NCI-H1694 (cell line): ENCODE measurements at places on chromosomes 5 and 9.

- DNase-seq: no peak
Measured at GRCh38 chr9:124140941-124141568, 116.7 kb upstream of the NEK6 start.

GRCh38 chr5:81971111-81971711 is 612 bp upstream of the ATG10 start:
- peak; percentile 36 for DNase-seq

GRCh38 chr9:70576116-70576515 is 161.7 kb upstream of the KLF9 start:
- DNase-seq: no peak

DNA sequence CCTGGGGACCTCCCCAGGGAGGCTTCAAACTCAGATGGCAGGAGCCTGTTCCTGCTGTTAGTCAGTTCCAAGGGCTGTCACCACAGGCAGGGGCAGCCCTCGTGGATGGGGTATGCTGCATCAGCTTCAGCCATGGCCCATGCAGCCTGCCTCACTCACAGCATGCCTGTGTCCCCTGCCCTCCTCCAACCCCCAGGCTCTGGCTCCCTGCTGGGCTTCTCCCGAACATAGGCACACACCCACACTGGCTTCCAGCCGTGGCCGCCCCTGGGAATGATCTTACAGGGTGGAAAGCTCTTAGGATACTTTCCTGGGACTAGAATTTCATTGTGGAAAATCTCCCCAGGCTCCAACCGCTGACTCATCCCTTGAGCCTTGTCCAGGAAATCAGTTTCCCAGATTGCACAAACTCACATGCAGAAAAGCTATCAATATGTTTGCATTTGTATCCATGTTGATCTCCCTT is 163.8 kb downstream of the SEC61B start:
- DNase-seq: no peak

GRCh38 chr5:172904643-172905345 is 54.4 kb upstream of the RPL26L1 start:
- DNase-seq: no peak

DNA sequence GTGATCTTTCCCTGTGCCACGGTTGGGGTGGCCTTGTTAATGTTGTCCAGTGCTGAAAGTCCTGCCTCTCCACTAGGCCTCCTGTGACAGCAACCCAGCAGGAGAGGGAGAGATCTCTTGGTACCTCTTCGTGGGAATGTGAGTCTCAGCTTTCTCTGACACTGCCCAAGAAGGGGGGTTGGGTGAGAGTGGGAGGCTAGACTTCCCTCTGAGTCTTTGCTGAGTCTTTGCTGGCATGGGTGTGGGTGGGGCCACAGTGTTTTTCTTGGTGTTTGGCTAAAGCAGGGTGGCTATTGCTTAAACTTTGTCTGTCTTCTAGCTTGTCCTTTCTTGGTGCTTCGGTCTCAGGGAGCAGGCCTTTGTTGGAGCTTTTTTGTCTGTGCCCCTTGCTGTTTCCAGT is 145.6 kb downstream of the GNA14 start:
- DNase-seq: no peak

- no peak for DNase-seq
Measured at GRCh38 chr5:126810596-126811380, 33.9 kb downstream of the LMNB1 start.

GRCh38 chr5:115333164-115333563 is 36.7 kb upstream of the CCDC112 start:
- no peak for DNase-seq

GRCh38 chr9:107279086-107279485 is 4.0 kb upstream of the RAD23B start:
- DNase-seq: no peak

GRCh38 chr5:125484272-125484741 is 737.9 kb upstream of the ZNF608 start:
- DNase-seq: no peak

DNA sequence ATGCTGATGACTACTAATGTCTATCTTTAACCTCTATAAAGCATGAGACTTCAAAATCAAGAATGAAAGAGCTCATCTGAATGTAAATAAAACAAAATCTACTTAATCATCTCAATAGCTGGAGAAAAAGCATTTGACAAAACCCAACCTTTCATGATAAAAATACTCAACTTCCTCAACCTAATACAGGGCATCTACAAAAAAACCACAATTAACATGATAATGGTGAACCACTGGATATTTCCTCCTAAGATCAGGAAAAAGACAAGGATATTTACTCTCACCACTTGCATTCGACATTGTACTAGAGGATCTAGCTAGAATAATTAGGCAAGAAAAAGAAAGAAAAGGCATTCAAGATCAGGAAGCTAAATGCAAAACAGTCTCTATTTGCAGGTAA is 49.3 kb downstream of the FAM169A start:
- DNase-seq: no peak

GRCh38 chr9:112377684-112378327 is 2.1 kb upstream of the HSDL2 start:
- no peak for DNase-seq

DNA sequence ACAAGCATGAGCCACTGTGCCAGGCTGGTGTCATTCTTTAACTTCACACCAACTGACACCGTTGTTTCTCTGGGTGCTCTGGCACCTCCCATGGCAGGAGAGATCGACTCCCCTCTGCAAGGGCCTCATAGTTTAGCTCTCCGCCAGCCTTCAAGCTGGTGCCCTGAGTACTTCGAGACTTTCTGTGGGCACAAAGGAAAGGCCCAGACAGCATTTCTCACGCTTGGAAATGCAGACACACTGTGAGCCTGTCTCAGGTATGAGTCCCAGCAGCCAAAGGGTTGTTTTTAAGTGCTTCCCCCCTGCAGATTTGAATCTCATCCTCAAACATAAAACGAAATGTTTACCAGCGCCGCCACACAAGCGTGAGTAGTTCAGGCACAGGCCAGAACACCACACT is 11.1 kb upstream of the TCF7 start:
- DNase-seq: no peak

DNA sequence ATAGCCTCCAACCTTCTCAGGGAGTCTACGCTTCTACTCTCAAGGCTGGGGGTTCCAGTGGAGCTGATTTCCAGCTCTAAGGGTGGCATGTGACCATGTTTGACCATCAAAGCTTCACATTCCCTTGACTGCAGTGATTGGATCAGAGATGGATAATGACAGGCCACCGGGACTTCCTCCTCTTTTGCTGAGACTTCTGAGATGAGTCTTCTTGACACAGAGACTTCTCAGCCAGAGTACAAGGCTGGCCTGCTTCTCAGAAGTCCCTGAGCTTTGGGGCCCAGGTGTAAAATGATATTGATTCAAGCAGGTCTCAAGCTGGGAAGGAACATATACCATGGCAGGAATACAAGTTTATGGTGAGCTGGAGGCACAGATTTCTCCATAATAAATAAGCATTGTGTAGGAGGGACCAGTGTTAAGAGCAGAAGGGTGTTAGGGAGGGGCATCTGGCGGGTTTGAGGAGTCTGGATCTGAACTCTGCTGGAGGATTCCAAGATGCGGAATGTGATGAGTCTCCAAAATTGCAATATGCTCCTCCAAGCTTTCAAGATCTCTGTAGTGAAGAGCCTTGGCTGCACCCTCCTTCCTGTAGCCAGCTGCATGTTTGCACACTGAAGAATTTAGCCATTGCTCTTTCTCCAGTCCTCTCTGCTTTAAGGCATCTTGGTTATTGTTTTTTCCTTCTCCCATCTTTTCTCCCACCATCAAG is 41.7 kb upstream of the HSD17B4 start:
- no peak for DNase-seq

- DNase-seq: no peak
Measured at GRCh38 chr5:173321886-173322285, 6.3 kb downstream of the STC2 start.

DNA sequence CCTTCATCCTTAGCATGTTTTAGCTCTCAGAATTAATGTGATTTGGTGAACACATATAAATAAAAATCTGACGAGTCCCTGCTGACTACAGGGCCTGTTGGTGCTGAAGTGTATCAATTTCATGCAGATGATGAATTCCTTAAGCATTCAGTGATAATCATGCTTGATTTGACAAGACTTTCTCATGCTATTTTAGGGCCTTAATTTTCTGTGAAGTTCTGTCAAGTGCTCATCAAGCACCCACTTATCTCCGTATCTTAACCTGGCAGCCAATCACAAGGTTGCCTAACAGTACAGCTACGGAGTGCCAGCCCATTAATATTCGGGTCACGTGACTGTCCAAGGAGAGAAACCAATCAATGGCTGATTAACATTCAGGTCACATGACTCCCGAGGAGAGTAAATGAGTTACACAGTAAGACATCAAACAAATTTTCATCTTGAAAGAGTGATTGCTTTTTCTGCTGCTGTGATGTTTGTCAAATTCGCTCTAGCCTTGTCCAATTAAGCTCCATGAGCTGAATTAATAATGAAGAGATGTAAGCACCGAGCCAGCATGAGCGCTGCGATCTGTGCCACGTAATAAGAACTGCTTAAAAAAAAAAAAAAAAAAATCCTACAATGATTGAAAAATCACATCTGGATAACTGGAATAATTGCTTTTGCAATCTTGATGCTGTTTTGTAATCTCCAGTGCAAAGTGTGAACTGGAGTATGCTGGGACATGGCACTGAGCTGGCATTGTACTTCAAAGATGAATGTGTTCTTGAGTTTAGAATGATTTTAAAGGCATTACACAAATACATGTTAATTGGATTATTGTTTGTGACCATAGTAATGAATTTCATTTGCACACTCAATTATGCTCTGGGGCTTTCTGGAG is 104.3 kb upstream of the SPATA31D4 start:
- DNase-seq: no peak

DNA sequence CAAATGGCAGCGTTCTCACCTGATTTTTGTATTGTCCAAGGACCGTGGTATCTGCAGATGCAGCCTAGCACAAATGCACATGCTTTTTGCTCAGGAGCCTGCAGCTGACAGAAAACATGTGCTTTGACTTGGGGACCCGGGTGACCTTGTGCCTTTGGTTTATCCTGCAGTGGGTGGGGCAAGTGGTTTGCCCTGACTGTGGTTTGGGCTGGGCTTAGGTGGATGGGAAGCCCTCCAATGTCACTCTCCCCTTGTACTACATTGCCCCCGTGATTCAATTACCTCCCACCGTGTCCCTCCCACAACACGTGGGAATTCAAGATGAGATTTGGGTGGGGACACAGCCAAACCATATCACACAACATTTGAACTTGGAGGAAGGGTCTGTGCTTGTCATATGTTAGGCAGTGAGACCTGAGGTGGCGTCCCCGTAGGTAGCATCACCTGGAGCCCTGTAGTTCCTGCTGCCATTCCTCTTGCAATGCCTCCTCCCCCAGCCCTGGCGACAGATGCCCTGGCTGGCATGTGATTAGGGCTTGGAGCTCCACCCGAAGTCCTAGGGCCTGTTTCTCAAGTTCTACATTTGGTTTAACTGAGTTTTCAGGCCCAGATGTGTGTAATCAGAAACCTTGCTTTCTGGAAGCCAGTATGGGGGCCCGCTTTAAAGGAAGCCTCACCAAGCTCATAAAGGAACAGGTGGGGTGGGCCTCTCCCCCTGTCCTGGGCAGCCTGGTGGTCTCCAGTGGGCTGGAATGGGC is 2.1 kb downstream of the ANKRD33B start:
- no peak for DNase-seq

DNA sequence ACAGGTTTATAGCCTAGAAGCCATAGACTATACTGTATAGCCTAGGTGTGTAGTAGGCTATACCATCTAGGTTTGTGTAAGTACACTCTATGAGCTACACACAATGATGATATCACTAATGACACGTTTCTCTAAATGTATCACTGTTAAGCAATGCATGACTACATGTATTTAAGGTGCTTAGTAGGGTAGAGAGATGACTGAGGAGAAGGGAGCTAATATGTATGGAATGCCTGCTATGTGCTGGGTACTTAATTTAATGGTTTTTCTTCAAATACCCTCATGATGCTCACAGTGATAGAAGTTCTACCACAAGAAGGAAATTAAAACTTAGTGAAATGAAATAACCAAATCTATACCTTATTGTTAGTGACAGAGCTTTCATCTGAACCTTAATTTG is 1785.5 kb downstream of the EFNA5 start:
- no peak for DNase-seq

- DNase-seq: no peak
Measured at GRCh38 chr5:10490927-10491672, 49.4 kb downstream of the ROPN1L start.

DNA sequence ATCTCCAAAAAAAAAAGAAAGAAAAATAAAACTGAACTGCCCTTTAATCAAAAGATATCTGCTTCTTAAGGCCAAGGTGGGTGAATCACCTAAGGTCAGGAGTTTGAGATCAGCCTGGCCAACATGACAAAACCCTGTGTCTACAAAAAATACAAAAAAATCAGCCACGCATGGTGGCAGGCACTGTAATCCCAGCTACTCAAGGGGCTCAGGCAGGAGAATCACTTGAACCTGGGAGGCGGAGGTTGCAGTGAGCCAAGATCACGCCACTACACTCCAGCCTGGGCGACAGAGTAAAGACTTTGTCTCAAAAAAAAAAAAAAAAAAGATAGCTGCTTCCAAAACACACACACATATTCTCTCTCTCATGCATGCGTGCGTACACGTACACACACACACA is 17.8 kb downstream of the SCAI start:
- DNase-seq: no peak

DNA sequence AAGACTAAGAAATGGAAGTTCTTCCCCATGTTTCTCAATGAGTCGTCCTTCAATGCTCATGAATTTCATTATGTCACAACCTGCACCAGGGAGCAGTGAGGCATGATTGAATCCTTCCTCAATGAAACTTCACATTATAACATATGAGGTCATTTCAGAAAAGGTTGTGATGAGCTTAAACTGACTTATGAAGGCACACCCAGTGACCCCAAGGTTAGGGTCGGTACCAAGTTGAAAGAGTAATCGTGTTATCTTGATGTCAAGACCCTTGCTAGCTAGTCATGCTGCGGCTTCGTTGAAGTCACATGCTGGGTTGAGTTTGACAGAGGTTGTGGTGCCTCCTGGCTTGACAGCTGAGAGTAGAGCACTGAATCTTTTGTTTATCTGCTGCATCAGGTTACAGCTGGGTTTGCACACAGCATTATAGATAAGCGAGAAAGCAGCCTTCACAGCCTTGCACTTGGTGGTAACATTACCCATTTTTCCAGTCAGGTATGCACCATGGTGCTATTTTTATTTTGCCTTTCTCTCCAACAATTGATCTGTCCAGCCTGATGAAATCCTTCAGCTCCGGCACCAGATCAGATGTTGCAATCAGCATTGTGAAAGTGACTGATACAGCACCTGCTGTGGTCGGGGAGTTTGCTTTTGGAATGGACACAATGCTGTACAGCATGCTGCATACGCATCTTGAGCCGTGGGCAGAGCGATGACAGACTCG is 133.2 kb downstream of the ERCC6L2 start:
- DNase-seq: no peak

- no peak for DNase-seq
Measured at GRCh38 chr9:6896562-6896961, 138.8 kb downstream of the KDM4C start.

- DNase-seq: no peak
Measured at GRCh38 chr5:78760366-78760765, 111.8 kb upstream of the LHFPL2 start.

GRCh38 chr5:131581702-131582101 is 53.3 kb downstream of the RAPGEF6 start:
- DNase-seq: no peak
